ENCODE measurements at places on chromosomes 12 and 14.

DNA sequence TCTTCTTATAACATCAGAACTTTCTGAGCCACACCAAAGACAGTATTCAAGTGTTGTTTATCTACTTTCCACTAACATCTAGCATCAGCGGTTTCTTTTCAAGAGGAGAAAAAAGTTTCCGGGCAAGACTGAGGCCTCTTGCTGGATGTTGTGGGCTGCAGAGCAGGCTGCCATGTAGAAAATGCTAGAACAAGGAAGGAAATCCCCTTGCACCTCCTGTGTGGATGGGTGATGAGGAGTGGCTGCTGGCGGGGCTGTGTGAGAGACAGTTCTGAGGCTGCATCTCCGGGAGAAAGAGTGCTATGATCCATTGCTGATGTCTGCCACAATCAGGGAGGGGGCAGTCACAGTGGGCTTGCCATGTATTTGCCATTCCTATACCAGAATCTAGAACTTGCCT is 37.8 kb upstream of the PPP1CC start:
- DNase-seq = no peak

DNA sequence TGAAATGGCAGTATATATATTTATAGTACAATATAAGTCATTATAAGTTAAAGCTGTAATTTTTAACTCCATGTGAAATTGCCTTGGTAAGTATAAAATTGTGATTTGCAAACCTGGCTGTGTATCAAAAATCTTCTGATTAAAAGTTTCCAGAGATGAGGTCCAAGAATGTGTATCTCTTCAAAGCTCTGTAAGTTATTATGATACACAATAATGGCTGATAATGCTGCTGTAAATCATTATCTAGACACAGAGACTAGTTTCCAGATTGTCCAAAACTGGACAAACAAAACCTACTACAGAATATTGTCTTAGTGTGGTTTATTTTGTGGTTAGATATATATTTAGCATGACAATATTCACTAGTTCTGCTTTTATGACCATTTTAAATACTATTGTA is 514.8 kb downstream of the SLC6A15 start:
- no peak for DNase-seq

DNA sequence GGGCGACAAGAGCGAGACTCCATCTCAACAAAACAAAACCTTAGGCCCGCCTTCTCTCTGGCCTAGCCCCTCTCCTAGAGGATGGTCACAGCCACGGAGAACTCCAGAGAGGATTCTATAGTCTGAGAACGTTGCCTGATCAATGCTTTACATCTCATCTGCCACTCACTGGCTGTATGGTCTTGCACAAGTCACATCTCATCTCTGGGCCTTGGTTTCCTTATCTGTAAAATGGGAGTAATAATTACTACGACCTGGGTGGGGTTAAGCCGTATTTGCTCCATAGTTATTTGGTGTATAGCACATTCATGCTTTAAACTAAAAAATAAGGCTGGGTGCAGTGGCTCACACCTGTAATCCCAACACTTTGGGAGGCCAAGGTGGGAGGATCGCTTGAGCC is 8.5 kb downstream of the TRPV4 start:
- DNase-seq = no peak

DNA sequence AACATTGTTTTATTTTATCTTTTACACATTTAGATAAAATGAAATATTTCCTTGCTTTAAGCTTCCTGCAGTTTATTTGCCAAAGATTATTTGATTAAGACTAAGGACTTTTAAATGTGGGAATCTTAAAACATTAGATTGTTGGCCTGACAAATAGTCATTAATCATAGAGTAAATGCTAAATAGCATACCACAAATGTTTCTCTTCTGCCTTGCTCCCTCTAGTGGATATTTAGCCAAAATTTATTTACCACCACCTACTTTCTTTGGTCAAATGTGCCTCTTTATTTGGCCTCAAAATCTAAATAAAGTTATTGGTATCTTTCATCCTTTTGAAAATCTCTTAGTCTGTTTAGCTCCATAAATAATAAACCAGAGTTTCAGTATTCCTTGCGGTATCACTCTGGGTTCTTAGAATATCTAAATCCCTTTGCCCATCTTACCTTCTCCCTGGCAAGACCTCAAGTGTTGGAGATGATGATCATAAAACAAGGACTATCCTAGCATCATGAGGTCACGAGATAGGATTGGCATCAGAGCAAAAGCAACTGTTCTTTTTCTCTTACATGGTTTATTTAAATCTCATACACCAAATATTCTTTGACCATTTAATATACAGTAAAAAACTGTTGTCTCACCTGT is 150.6 kb upstream of the AEBP2 start:
- DNase-seq = no peak

DNA sequence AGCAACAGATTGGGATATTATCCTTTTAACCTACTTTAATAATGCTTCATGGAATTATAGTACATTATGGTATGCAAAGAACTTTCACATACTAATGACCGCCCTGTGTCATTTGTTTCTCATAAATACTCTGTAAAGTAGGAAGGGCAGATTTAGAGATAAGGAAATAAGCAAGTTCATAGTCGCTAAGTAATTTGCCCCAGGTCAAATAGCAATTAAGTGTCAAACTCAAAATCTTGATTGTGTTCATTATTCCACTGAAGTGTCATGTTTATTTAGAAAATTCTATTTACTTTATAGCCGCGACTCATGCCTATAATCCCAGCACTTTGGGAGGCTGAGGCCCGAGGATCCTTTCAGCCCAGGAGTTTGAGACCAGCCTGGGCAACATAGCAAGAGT is 98.7 kb upstream of the ATF1 start:
- DNase-seq = no peak

DNA sequence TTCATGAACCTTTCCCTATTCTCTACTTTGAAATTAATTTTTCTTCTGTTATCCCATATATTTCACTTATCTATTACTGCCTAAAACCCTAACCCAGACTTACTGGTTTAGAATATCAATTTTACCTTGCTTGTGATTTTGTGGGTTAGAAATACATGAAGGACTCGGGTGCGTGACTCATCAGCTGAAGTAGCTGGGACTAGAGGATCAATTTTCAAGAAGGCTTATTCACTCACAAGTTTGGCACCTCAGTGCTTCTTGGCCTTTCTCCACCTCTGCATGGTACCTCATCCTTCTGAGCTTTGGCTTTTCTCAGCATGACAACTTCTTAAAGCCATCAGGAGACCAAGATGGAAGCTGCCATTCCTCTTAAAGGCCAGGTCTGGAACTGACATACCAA is 57.8 kb downstream of the TMEM117 start:
- no peak for DNase-seq

DNA sequence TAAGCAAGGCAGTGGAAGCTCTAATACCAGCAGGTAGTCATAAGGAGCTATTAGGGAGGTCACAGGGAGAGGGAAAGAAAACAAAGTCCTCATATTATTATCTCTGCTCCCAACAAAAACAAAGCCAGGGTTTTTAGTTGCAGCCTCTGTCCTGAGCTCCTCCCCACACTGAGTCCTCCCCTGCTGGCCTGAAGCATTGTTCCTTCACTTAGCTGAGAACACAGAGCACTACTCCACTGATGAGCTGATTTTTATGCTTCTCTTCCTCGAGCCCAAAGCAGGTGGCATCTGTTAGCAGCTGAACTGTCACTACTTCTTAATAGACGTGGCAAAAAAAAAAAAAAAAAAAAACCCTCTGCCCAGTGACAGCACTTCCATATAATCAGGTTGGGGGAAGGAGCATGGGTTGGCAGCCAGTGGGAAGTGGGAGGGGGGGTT is 10.5 kb upstream of the STAC3 start:
- no peak for DNase-seq

GRCh38 chr12:6788972-6789924 is at the start of gene CD4:
Gene CD4, plus strand, starts transcription at chr12:6789528. Its CDS starts 10,611 bp downstream, at chr12:6800139.
- DNase-seq = no peak

GRCh38 chr14:99574099-99574880 is 29.7 kb downstream of the CCDC85C start:
- DNase-seq = no peak

GRCh38 chr12:30823764-30824163 is 69.0 kb upstream of the CAPRIN2 start:
- no peak for DNase-seq

GRCh38 chr12:47419497-47419896 is 286.3 kb downstream of the RPAP3 start:
- no peak for DNase-seq
